ENCODE measurements at places on chromosomes 2 and 18.

GRCh38 chr2:28665041-28665704 is 86.5 kb upstream of the PPP1CB start:
- DNase-seq: peak; percentile 66

DNA sequence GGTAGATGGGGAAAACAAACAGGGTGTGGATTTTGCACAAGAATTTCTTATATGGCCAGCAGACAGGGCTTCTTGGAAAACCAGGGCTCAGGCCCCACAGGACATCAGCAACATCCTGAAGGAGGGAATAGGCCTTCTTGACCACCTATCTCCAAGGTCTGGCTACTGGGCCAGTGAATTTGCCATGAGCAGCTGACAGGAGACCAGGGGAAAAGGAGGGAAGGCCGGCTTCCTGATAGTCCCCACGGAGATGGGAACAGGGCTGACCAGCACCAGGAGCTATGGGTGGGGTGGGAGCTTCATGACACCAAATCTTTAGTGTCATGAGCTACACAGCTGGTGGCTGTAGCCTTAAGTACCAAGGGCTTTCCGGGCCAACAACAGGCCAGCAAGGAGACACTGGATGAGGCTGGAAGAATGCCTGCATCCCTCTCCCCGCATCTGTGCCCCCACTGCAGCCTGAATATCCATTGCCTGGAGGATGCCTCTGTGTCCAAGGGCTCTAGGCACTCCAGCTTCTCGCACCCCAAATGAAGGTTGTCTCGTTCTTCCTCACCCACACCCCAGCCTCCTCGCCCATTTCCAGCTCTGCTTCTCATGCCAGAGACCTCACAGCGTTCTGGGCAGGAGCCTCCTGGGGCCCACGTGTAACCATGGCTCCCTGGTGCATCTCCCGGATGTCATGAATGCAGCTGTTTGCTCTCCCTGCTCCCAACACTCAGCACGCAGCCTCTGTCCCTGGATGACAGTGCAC is 74.8 kb downstream of the EMX1 start:
- DNase-seq: no peak

DNA sequence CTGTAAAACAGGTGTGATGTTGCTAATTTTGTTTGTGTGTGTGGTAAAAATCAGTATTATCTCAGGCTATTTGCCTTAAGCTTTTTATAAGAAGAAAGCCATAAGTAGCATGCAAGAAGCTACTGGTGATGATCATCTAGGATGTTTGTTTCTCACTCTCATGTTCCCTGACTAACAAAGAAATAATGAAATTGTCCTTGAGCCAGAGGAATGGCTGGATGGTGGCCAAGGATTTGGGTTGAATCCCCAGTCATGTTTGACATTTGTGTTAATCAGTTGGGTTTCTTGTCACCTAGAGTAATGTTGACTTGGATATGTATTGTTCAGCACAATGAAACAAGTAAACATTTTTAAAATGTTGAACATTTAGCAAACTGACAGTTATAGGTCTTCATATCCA is 496.8 kb upstream of the ZEB2 start:
- DNase-seq: peak; percentile 50

- no peak for DNase-seq
Measured at GRCh38 chr2:40113997-40114396, 334.9 kb upstream of the THUMPD2 start.

DNA sequence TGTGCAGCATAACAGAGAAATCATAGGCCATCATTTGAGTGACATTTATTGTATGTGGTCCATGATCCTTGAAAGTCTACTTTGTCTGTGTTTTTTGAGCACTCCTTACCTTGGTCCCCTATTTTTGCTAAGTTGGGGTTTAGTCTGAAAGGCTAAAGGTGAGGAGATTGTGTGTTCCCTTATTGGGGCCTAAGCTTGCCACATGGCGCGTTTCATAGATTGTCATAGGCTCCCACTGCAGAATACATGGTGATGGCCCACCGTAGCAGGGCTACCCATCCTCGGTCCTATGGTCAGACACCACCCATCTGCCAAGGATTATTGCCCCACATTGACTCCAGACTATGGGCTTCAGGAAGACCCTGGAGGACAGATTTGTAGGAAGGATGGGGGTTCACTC is 117.0 kb upstream of the ZSWIM2 start:
- no peak for DNase-seq

GRCh38 chr2:96143848-96144480 is 1.3 kb downstream of the DUSP2 start:
- no peak for DNase-seq

GRCh38 chr2:46471019-46471583 is 8.3 kb upstream of the TMEM247 start:
- no peak for DNase-seq

DNA sequence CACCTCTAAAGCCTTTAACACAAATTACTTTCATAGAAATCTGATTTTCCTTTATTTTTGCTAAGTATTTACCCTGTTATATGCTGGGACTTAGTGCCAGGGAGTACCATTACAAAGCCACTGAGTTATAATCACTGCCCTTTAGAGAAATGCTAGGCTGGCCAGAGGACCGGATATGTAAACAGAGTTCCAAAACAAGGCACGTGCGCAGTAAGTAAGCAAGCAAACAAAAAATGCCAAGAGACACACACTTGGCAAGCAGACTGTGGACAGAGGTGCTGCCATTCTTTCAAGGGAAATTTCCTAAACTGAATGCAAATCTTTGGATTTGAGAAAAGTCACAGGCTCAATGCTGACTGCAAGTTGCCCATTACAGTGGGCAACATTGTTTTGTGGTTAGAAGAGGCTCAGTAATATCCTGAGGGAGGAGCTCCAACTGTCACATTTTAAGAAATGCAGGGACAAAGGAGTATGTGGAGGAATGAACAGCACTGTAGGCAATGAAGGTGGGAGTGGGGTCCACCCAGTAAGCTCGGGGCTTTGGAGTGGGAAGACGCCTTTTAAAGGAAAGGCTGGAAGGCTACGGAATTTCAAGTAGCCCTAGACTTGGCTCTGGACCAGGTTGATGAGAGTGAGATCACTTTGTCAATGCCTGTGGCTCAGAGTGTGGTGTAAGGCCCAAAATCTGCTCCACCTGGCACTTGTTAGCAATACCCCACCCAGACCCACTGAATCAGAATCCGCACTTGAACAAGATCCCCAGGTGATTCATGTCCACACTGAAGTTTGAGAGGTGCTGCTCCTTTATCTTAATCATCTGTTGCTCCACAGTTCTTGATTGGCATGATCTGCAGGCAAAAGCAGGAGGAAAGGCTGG is 2.1 kb upstream of the PARD6G start:
- no peak for DNase-seq

- no peak for DNase-seq
Measured at GRCh38 chr2:6818012-6818411, 47.7 kb downstream of the CMPK2 start.

- DNase-seq: no peak
Measured at GRCh38 chr18:7898181-7898580, 331.1 kb downstream of the PTPRM start.

DNA sequence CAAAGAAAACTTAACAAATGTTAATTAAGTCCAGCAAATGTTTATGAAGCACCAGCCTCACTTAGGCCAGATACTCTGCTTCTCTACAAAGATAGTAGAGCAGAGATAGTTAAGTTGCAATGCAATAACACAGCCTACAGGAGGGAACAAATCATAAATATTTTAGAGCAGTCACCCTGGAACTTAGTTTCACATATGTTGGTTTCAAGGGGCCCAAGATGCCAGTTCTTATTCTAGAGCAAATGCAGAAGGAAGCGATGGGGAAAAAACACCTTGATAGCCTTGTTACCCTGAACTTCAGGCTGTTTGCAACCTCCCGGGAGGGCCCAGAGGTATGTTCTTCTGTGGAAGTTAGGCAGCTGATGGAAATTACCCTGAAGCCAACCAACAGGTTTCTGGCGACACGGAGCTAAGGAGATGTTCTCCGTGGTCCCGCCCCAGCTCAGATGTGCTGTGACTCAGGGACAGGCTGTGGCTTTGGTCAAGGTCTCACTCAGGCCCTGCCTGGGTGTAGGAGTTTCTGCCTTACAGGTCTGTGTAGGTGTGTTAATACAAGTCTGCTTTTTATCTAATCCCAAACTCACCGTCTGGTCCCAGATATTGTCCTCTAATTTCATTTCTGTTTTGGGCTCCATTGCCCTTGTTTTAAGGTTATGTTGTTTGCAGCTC is 3.8 kb downstream of the CTIF start:
- DNase-seq: no peak

- DNase-seq: peak; percentile 71
Measured at GRCh38 chr2:48940606-48941005, 185.1 kb upstream of the LHCGR start.
